ENCODE measurements at places on chromosomes 2 and 18.

- no peak for DNase-seq
Measured at GRCh38 chr2:204718607-204719006, 173.3 kb downstream of the PARD3B start.

- no peak for DNase-seq
Measured at GRCh38 chr18:32287249-32287648, 97.4 kb downstream of the MEP1B start.

DNA sequence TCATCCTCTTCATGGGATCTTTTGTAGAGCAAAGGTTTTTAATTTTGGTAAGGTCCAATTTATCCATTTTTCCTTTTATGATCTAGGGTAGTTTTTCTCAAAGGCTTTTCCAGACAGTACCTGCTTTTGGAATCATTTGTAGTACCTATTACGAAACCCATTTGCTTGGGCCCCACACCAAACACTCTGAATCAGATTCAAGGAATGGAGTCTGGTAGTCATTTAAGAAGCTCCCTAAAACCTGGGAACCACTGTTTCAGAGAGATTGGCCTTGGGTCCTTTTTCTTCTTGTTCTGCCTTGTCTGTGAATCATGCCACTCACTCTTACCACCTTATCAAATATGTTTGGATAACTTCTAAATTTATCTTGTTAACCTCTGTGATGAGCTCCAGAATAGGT is 40.3 kb downstream of the OSBPL6 start:
- no peak for DNase-seq

DNA sequence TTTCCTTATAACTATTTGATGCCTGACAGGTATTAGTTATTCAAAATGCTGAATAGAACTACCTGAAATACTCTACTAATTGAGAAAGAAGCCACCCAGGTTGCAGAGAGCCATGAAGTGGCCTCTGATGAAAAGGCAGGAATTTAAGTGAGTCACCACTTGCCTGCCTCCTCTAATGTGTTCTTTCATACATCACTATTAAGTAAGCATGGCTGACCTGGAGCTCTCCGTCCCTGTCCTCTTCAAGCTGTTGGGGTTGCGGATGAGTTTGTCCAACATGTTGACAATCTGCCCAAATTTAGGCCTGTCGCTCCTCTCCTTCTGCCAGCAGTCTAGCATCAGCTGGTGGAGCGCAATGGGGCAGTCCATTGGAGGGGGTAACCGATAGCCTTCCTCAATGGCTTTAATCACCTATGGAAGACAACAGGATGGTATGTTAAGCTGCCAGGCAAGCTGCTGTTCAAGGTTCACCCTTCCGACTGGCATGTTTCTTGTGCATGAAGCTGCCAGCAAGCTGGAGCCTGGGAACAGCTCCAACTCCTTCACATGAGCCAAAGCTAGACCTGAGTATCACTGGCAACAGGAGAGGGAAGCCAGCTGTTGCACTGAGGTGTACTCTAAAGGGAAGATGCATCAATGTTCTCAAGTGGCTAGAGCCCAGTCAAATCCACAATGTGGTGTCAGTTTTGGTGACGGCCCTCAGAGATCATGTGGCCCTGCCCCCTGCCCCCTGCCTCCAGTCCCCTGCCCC is 142.2 kb downstream of the EPHA4 start:
- DNase-seq = no peak

DNA sequence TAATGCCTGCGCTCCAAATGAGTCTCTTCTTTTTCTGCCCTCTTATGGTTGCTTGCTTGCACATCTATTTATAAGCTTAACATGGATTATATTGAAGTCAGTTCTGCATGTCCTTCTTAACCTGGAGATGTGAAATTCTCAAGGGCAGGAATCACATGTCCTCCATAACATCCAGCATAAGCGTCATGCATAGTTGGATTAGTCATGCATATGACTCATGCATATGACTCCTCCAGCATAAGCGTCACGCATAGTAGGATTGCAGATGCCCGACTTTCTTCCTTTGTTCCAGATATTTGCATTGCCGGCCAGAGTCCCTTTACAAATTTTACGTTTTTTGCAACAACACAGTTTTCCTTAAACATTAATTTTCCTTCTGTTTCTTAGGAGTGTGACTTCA is 308.6 kb downstream of the TGIF1 start:
- no peak for DNase-seq

DNA sequence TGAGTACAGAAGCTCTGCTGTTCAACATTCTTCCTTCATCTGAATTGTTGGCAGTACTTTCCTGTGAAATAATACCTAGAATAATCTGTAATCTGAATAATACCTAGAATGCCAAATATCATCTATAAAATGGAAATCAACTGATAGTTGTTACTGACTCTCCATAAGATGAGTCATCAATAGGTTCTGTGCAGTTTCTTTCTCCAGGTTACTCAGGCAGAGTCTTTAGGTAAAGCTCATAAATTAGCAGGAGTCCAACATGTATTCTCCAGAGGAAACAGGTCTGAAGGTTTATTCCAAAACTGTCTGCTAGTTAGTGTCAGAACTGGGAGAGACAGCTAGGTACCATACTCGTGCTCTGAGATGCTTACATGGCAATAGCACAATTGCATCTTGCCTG is 282.0 kb upstream of the MAP2 start:
- DNase-seq = no peak

Data from brain pericyte (primary cell).